ENCODE measurements at places on chromosomes 1 and 21. TPM values are rescaled to one million over a fixed set of nuclear protein-coding genes. Genes with fewer than 3 reads are reported as not detected.

Gene ELAPOR1
- total RNA-seq, result not detected

Gene SPRR2F
- total RNA-seq, result 90.9 TPM

GRCh38 chr1:8408151-8408839, 90.4 kb downstream of the SLC45A1 start:
- peak; percentile 74 for DNase-seq

DNA sequence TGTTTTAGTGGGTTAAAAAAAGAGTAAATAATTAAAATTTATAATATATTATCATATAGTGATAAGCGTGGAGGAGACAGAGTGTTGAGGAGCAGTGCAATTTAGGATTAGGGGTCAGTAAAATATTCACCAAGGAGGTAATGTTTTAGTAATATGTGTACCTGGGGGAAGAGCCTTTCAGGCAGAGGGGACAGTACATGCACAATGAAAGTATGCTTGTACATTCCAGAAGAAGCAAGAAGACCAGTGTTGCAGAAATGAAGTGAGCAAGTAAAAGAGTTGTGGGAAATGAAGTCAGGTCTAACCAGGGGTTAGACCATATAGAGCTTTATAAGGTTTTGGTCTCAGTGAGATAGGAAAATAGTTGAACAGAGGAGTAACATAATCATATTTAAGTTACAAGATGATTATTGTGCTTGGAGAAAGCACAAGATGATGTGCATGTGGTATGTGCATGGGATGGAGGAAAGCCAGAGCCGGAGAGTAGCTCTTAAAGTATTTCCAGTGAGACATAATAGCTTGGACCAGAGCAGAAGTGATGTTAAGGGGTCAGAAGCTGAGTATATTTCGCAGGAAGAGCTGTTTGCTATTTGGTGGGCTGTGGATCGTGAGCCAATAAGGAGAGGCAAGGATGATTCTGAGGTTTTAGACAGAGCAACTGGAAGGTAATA, 44.8 kb downstream of the SNX7 start:
- no peak for DNase-seq
